ENCODE measurements at places on chromosomes 2 and 18. TPM values are rescaled to one million over a fixed set of nuclear protein-coding genes. Genes with fewer than 3 reads are reported as not detected.

- no peak for DNase-seq
Measured at GRCh38 chr18:49731421-49731841, 81.9 kb downstream of the ACAA2 start.

DNA sequence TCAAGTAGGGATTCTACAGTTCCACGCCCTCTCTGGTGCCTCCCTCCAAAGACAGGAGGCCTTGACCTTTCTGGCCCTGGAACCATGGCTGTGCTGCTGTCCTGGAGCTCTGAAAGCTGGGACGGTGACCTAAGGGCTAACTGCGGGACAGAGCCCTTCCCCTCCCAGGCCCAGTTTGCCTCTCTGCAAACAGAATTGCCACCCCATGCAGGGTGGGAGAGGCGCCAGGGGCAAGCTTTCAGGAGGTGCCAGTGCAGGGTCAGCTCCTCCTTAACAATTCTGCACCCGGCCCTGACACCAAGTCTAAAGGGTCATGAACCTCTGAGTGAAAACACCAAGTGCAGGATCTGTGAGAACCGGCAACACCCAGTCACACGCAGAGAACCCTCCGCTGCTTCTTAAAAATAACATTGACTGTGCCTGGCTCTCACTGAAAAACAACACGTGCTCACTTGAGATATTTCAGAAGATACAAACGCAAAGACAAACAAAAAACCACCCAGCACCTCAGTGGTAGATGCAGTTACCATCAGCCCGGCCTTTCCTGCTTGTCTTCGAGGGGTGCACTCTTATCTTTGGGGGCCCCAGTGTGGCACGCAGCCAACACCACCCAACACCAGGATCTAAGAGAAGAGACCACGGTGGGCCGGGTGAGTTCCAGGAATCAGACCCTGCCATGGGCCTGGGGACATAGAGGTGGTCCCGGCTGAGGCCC lies 1.1 kb upstream of the SNED1 start:
- DNase-seq = no peak

Gene ZSWIM2
- 0.05 TPM for polyA plus RNA-seq

- no peak for DNase-seq
Measured at GRCh38 chr2:7030810-7031209, 113.6 kb downstream of the RNF144A start.

DNA sequence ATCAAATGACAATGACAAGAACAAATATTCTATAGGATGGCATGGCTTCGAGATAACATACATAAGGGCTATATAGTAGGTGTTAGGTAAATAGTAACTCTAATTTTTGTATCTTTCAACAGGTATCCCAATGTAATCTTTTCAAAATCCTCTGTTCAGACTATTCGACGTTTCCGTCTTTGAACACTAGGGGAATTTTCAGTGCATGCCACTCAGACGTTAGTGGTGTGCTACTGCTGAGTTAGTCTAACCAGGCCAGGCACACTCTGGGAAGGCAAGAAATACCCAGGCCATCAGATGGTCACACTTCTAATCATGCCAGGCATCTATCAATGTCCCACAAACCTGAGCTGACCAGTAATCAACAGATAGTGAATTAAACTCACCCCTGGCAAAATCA lies 14.6 kb upstream of the CREG2 start:
- no peak for DNase-seq

DNA sequence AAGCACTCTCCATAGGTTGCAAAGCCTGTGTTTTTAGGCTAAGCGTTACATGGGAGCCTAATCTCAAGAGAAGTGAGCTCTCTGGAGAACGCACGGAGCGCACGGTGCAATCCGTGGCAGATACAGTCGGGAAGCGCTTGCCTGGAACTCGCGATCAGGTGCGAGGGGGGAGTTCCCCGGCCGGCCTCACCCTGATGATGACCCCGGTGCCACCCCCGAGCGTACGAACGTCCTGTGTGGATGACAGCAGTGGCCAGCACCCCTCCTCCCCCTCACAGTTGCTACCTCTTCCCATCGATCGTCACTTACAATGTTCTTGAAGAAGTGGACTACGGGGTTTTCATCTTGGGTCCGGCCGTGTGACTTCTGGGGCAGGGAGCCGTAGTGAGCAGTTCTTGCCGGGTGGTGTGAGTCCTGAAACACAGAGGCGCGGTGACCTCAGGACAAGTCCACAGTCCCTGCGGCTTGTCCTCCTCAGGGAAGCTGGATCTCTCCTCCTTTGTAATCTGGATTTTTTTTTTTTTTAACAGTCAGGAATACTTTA lies 142.9 kb downstream of the MBP start:
- no peak for DNase-seq

Gene VAMP8
- 0.72 TPM for polyA plus RNA-seq

DNA sequence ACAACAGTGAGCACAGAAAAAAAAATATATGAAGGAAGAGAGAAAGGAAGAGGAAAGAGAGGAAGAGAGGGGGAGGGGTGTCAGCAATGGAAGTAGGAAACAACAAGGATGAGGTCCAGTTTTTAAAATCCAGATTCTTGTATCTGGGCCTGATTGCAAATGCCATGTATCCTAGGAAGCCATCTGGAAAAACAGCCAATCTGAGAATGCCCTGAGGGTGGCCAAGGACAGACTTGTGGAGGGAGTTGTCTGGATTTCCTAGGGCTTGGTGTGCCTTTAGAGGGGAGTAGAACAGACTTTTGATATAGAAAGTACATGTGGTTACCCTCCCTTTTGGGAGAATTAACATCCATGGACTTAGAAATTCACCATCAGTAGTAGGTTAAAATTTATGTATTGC lies 47.1 kb downstream of the PRKCE start:
- DNase-seq = peak; percentile 69
